Activated CD8-positive, alpha-beta memory T cell treated with anti-CD3 and anti-CD28 coated beads for 1 hour (primary cell): ENCODE measurements at places on chromosomes 7 and 10.

- no peak for DNase-seq
Observed at GRCh38 chr10:57599440-57599839, 668.3 kb downstream of the IPMK start.

- DNase-seq = no peak
Observed at GRCh38 chr7:122695816-122696215, 3.1 kb downstream of the RNF133 start.

DNA sequence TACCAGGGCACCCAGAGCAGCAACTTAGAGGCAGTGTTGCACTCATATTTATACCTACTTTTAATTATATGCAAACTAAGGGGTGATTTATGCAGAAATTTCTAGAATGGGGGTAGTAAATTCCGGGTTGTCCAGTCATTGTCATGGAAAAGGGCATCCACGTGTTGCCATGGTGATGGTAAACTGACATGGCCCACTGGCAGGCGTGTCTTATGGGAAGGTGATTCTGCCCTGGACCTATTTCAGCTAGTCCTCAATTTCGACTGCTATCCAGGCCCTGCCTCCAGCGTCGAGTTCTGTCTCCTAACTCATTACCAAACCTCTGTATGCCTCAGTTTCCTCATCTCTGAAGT, 12.8 kb downstream of the SNX8 start:
- no peak for DNase-seq

- no peak for DNase-seq
Observed at GRCh38 chr10:86003201-86003621, 363.4 kb downstream of the GRID1 start.

- no peak for DNase-seq
Observed at GRCh38 chr10:80571352-80571751, 33.6 kb downstream of the SH2D4B start.

DNA sequence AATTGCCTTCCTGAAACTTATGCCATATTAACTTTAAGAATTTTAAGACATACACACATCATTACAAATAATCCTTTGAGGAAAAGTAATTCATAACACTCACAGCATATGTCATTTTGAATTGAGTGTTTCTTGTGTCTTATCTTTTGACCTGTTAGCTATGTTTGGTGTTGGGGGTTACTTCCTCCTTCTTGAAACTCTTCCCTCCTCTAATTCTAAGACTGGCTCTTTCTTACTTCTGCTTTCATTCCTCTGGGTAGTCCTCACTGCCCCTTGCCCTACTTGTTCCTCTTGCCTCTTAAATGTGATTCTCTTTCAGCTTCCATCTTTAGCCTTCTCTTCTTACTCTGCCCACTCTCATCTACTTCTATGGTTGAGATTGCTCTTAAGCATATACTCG, 28.3 kb upstream of the PIP4K2A start:
- DNase-seq = no peak

DNA sequence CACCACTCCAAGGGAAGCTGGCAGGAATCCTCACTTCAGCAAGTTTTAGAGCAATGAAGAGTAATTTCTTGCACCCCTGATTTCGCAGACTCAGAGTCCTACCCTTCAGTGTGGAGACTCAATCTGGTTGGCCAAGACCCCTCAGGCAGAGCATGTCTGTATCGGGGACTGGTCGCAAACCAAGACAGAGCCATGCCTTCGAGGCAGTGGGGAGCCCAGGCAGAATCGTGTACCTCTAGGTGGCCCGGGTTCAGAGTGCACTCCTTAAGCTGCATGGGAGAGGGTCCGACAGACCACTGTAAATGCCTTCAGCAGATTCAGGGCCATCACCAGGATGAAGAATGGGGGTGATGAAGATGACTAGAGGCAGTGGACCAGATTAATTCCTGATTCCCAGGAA, 94.9 kb downstream of the STRA8 start:
- DNase-seq = no peak

DNA sequence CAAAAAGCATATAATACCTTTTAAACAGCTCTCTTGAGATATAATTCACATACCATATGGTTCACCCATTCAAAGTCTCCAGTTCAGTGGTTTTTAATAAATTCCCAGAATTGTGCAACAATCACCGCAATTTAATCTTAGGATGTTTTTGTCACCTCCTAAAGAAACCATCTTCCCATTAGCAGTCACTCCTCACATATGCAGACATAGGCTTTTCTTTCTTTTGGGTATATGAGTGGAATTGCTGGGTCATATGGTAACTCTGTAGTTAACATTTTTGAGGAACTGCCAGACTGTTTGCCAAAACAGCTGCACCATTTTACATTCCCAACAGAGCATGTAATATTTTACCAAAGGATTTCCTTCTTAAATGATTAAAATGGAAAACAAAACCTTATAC, 57.0 kb downstream of the CC2D2B start:
- no peak for DNase-seq

- no peak for DNase-seq
Observed at GRCh38 chr10:24917493-24917892, 34.9 kb downstream of the PRTFDC1 start.

DNA sequence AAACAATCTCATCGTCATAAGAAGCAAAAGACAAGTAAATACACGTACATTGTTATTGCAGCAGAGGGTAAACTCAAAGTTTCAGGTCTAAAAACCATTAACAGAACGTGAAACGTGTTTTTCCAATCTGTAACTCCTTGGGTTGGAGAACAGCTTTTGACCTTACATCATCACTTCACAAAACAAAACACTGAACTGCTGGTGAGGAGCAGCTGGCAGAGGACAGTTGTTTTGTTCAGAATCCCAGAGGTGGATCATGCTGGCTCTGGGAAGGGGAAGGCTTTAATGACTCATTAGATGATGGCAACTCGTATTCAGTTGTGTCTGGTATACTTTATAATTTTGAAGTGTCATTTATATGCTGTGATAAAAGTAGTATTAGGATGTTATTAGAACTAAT, 923.0 kb upstream of the CELF2 start:
- DNase-seq = no peak

DNA sequence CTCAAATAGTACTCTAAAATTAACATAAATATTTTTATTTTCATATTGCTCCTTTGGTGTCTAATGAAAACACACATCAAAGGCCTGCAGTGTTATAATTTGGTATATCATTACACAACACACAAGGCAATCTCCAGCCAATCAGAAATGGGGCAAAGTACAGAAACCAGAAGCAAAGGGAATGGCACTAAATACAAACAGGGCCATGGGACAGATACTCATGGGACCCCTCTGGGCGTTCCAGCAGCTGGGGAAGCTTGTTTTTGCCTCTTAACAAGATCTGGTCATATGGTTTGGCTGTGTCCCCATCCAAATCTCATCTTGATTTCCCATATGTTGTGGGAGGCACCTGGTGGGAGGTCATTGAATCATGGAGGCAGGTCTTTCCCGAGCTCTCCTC, 551.8 kb upstream of the NRP1 start:
- no peak for DNase-seq

DNA sequence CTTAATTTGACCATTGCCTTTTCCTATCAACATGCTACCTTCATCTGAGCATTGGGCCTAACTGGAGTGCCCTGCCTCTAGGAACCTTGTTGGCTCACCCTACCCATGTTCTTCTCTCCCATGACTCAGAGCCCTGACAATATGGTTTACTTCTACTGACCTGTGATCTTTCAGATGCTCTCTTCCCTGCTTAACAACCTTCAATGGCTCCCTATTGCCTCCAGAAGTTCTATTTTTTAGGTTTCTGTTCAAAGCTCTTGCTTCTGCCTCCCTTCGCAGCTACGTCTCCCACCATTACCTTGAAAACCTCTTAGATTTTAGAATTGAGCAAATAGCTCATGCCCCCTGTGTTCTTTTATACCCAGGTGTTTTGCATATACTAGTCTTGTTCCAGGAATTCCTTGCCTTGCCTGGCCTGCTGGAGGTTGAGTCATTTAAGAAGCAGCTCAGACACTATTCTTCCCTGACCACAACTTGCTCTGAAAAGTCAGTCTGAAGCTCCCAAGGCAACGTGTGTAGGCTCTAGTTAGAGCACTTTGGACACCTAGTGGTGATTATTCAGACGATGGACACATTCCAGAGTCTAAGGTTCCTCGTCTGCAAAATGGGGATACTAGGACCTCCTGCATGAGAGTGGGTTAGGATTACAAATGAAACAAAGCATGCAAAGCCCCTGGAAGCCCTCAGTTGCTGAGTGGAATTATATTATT, 64.4 kb upstream of the EMX2 start:
- no peak for DNase-seq

GRCh38 chr7:1579481-1580421, 9.9 kb upstream of the PSMG3 start:
- peak; percentile 51 for DNase-seq

DNA sequence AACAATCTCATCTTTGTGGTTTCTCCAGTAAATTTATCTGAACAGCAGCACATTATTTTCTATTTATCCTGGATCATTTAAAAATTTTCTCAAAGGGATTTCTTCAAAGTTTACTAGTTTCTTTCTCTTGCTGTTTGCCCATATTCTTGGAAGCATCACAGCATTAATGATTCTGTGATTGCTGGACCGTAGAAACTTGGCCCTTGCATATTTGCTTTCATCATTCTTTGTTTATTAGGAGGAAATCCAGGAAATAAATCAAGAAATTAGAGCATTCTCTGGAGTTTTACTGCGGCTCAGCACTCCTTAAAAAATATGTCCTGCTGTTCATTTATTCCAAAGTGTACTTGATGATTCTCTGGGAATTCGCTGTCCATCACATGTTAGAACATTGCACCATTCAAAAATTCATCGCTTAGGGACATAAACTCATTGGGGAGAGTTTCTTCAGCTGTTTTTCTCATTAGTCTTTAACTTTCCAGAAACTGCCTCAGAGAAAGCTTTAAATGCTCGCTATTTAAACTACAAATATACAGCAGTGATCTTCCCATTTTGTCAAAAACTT, 264.0 kb upstream of the CDC14C start:
- DNase-seq = no peak

DNA sequence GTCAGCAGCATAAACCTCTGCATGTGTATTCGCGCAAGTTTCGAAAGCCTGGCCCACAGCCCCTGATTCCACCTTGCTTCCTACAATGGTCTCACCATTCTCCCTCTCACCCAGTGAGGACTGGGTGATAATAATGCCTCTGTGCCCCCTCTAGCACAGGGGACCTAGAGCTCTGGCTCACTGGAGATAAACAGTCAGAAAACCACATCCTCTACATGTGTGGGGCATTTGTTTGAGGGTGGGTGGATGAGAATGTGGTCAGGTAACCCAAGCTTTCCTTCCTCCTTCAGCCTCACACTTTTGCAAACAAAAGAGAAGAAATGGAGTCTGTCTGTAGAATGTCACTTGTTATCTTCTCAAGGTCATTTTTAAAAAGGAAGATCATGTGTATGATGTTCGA, 373.5 kb downstream of the KCNMA1 start:
- no peak for DNase-seq

- DNase-seq = no peak
Observed at GRCh38 chr10:78687626-78688025, 381.1 kb upstream of the ZMIZ1 start.

DNA sequence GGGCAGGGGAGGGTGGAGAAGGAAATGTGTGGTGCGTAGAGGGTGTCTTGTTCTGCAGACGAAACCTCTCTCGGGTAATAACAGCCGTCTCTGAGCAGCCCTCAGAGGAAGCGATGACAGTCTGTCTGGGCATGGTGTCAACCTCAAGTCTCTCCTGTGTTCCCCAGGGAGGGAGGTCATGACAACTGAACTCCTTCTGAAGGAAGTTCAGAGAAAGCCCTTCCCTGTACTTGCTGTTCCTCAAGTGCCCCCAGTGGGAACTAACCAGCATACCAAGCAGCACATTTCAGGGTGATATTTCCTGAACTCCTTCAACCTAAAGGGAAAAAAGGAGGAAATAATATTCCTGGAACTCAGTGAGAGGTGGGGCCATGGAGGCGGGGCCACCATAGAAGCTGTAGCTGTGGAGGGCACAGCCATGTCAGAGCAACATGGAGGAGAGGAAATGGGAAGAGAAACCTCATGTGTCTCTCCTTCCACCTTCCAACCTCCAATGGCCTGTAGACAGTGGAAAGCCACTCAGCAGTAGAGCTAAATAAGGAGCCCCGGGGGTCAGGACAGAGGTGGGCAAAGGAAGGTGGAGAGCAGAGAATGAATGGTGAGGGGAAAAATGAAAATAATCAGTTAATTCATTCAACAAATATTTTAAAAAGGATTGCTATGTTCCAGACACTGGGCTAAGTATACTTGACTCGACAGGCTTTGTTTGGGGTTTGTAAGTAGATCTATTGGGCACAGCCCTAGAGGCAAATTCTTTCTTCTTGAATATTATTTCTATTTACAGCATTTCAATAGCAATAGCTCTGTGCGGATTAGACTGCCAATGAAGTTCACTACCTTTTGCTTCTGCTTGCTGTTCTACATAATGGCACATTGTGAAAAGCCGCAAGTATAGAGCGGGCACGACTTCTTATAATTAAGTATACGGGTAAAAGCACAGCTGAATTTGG, 61.0 kb upstream of the AOAH start:
- peak; percentile 63 for DNase-seq

- no peak for DNase-seq
Observed at GRCh38 chr10:1345368-1345767, 289.2 kb downstream of the WDR37 start.

GRCh38 chr7:46206476-46207060, 285.5 kb upstream of the IGFBP3 start:
- DNase-seq = no peak

DNA sequence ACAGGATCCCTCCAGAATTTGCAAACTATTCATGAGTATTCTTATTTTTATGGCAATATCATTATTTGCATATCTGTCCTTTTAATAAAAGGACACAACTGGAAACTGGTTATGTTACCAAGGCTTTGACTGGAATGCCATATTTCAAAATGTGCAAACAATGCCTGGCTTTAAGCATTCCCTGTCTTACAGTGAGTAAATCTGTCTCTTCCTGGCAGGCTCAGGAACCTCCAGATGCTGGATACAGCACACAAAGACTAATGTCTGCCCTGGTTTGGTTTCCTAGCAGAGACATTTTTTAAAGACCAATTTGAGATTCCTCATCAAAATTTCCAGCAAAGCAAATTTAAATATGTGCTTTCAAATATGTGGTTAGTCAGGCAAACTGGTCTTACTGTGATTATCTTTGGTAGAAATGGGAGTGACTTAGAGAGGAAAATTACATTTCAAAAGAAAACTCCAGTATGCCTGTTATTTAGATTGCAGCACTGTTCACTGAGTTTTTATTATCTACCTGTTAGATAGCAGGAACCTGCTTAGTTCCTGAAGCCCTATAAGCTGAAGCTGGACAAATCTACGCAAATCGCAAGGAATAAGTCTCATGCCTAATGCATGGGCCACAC, 31.3 kb downstream of the RNF216 start:
- DNase-seq = no peak

GRCh38 chr7:102908676-102909075, 4.1 kb upstream of the LRRC17 start:
- no peak for DNase-seq

GRCh38 chr7:27423290-27423689, 180.7 kb downstream of the EVX1 start:
- no peak for DNase-seq

- DNase-seq = no peak
Observed at GRCh38 chr7:40746841-40747556, 612.2 kb downstream of the SUGCT start.

DNA sequence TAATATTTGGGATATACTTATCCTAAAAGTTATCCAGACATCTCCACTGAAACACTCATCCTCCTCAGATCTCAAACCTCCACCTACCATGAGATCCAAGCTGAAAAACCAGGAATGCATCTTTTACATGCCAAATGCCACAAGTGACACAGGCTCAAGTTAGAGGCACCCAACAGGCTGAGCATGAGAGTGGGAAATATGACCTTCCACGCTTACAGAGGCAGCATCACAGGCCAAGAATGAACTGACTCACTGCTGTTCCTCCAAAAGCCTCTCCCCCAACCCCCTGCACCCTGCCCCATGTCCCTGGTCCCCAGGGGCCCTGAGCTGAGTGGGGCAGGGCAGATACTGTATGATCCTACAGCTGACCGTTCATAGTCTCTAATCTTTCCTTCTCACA, 4.8 kb upstream of the MTPAP start:
- no peak for DNase-seq
